H7 (cell line): ENCODE measurements at places on chromosomes 7 and 10.

DNA sequence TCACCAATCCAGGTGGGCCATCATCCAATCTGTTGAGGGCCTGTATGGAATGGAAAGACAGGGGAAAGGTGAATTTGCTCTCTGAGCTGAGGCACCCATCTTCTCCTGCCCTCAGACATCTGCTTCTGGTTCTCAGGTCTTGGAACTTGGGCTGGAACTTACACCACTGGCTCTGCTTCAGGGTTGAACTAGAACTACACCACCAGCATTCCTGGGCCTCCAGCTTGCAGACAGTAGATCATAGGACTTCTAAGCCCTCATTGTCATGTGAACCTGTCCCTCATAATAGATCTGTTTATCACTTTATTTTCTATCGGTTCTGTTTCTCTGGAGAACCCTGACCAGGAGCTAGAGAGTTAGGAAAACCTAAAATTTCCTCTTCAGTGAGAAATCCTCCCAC lies 233.5 kb downstream of the CREB5 start:
- DNase-seq: no peak

DNA sequence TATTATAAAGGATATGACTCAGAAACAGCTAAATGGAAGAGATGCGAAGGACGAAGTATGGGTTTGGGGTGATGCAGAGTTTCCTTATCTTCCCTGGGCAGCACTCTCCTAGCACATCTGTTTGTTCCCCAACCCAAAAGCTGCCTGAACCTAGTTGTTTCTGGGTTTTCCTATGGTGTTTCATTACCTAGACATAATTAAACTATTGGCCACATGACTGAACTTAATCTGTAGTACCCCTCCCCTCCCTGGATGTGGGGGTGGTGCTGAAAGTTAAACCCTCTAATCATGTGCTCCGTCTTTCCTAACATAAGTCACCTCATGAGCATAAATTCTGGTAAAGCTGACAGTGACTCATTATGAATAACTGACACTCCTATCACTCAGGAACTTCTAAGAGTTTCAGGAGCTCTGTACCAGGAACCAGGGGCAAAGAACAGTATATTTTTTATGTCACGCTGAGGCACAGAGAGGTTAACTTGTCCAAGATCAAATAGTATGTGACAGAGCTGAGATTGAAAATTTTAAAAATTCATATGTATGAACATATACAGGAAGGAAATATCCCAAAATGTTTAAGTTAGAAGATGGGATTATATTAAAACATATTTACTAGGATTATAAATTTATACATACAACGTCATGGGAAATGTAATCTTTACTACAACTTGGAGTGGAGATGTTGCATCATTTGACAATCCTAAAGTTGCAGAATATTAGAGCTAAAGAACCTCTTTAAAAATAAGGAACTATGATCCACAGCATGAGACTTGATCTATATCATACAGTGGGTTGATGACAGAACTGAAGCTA lies 4.8 kb downstream of the STRIP2 start:
- no peak for DNase-seq

DNA sequence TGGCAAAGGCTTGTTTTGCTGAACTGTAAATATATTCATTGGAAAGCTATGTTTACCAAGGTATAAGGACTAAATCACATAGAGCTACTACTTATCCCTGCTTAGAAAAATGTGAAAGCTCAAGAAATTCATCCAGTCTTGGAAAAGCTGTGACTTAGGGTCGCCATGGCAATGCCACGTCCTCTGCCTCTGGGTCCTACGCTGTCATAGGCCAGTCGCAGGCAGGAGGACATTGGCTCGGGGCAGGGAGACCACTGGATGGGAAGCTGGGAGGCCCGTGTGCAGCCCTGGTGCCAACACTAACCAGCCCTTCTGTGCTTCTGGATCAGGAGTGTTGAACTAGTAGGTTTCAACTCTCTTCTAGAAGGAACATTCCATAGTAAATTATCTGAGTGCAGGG lies 67.3 kb upstream of the PDZD8 start:
- DNase-seq: no peak

DNA sequence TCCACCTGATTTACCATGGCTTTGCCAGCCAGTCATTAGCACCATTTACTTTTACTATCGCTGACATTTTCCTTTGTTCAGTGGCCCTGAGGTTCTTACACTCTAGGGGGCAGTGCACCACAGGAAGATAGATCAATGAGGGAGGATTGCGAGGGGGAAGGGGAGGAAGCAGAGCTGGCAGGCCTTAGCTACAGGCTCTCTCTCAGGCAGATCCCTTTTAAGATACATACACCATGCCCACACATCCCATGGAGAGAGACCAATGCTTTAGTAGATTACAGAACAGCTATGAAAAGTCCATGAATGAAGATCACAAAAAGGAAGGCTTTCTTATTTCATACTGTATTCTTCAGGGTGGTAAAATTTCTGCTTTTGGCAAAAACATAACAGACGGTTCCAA lies 47.4 kb downstream of the DENND11 start:
- DNase-seq: peak; percentile 80

GRCh38 chr10:85318809-85319807 lies 990.7 kb downstream of the CCSER2 start:
- DNase-seq: no peak

DNA sequence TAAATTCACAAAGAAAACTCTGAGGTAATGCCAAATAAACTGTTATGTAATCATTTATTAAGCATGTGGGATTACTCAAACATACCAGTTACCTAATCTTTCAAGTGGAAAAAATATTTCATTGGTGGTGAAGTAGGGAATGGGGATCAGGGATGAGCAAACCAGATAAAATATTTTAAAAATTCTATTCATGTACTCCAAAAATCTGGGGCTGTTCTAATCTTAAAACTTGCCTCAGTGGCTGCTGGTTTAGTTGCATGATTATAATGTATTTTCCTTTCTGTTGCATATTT lies 19.5 kb downstream of the LMOD2 start:
- DNase-seq: no peak

GRCh38 chr7:80002865-80003264 lies 131.8 kb upstream of the GNAI1 start:
- no peak for DNase-seq

GRCh38 chr10:32104622-32105509 lies 48.6 kb upstream of the KIF5B start:
- DNase-seq: no peak

GRCh38 chr10:71745664-71746250 lies 26.2 kb upstream of the C10orf105 start:
- no peak for DNase-seq

DNA sequence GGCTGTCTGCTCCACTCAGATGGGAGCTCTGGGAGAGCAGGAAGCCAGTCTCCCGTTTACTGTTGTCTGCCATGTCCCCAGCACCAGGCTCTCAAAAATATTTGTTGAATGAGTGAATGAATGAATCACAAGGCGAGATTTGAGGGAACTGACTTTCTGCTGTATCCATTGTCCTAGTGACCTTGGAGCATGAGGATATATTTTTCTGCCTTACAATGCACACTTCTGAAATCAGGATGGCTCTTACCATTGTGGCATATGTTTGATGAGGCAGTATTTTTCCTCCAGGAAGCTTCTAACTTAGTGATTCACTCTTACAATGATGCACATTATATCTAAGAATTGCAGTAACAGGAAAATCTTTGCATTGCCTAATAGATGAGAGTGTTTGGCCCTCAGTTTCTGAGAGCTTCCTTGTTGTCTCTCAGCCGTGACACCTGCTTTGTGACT lies 136.4 kb downstream of the RPS24 start:
- DNase-seq: no peak

DNA sequence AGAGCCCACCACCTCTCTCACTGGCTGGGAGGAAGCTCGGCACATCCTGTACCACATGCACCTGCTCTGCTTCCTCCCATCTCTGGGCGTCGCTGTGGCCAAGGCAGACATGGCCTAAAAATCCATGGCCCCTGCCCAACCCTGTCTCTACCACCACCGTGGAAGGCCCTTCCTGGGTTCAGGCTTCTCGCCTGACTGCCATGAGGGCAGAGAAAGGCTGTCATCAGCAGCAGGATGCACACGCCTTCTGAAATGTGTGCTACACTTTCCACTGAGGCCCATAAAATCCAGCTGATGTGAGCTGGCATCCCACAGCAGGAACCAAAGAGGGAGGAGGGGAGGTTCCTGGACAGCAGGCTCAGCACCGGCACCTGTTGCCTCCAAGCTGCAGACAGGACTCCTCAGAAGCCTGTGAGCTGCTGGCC lies 93.4 kb downstream of the PTPRN2 start:
- peak; percentile 68 for DNase-seq

DNA sequence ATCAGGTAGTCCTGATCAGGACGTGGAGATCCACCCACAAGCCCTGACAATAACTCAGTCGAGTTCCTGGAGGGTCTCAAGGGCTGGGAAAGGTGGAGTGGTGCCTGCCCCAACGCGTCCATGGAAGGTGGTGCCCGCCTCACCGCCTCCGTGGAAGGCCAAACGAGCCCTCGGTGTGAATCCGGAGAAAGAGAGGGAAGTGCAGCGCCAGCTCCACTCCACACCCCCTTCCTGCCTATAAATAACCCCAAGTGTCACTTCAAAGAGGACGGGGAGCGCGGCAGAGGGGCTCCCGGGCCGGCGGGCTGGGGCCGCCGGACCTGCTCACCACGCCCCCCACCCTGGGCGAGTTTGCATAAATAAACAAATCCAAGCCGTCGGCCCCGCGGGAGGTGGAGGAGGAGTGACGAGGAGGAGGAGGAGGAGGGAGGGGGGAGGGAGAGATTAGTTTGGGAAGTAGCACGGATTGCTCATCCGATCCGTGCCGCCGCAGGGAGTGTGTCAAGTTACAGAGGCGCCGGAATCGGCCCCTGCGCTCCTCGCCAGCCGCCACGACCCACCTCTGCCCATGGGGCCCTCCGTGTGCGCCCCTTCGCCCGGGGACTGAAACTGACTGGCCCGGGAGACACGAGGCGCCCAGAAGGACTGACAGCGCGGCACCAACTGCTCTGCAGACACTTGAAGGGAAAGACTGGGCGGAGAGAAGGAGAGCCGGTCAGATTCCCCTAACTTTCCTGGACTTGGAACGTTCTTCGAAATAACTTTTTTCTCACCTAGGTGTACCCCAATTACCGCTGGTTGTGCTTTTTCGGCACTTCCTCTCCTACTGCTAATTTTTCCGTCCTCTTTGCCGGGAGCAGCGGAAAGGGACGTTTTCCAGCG lies at the start of gene COL13A1:
Gene COL13A1 (plus strand): TSS at position 473 of the 882 bp plus-strand sequence. CDS start 518 bp downstream, outside the sequence.
- DNase-seq: peak; percentile 95

- no peak for DNase-seq
These were observed 19.9 kb upstream of the INSYN2A start for GRCh38 chr10:127216274-127216673.

DNA sequence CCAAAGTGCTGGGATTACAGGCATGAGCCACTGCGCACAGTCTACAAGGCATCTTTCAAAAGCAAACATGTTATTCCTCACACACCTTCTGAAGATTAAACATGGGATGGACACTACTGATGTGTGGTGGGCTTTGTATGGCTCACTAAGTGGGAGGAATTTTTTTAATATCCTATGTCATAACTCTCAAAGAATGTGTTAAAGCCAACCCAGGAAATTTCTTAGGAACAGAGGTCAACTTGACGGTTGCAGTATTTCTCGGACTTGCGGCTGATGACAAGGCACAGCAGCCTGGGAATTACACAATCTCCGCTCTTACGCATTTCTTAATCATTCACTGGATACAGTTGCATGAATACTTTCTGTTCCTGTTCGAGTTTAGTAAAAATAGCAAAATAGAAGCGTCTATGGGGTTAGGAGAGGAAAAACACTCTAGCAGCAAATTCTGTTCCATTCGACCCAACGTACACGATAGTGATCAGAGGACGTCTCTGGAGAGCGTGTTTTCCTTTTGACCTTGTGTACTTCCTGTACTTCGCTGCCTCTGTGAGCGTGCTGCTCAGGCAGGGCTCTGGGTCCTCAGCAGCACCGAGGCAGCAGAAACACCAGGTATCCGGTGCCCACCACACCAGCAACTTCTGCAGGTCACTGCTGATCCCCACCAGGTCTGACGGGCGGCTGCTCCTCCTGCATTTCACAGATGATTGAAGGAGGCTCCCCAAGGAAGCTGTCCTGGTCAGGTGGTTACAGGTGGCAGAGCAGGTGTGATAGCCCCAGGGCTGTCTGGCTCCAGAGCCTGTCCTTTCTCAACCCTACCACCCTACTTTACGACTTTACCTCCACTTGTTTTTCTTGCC lies 26.4 kb upstream of the SRGN start:
- no peak for DNase-seq

DNA sequence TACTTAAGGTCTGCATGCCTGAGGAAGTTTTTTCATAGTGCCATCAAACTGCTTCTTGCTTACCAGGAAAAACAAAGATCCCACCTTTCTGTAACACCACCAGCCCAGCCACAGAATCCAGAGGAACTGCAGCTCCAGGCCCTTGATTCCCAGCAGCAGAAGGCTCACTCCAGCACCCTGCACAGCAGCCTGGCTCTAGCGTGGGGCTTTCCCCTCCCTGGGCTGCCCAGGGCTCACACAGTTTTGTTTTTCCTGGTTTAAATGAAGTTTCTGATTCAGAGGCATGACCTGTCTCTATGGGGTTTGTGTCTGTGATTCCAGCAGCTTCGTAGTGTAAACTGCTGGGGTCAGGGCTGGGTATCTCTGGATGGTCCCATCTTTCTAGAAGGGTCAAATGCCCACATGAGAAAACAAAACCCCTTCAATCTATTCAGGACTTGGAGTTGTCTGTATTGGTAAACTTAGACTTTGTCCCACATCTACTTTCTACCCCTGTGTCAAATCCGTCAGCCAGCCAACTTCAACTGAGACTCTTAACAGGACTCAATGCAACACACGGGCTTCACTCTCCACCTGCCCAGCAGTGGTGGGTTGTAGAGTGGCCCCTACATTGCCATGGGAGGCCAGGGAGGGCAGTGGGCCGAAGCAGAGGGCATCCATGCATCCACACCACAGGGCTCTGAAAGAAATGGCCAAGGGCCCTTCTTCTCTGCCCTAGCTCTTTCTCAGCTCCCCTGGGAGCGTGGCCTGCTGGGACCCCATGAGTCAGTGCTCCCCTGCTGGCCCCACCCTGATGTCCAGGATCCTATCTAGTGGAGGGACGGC lies 73.6 kb downstream of the ATXN7L1 start:
- no peak for DNase-seq

DNA sequence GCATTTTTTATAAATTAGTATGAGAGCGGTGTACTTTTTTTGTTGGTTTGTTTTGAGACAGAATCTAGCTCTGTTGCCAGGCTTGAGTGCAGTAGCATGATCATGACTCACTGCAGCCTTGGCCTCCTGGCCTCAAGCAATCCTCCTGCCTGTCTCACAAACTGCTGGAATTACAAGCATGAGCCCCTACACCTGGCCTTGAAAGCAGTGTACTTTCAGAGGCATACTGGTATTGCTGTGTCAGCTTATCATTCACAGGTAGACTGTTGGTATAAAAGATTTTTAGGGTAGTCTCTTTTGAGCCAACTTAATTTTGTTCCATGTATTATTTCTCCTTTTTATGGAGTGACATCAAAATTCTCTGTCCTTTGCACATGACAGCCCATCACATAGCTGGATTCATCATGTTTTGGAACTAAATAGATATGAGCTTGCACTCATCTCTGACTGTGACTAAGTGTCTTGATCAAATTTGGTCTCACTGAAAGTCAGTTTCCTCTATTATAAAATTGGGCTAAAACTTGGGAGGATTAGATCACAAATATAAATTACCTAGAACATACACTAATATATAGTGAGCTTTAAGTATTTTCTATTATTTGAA lies 12.4 kb downstream of the GNAT3 start:
- no peak for DNase-seq
